ENCODE measurements at places on chromosomes 16 and 17.

DNA sequence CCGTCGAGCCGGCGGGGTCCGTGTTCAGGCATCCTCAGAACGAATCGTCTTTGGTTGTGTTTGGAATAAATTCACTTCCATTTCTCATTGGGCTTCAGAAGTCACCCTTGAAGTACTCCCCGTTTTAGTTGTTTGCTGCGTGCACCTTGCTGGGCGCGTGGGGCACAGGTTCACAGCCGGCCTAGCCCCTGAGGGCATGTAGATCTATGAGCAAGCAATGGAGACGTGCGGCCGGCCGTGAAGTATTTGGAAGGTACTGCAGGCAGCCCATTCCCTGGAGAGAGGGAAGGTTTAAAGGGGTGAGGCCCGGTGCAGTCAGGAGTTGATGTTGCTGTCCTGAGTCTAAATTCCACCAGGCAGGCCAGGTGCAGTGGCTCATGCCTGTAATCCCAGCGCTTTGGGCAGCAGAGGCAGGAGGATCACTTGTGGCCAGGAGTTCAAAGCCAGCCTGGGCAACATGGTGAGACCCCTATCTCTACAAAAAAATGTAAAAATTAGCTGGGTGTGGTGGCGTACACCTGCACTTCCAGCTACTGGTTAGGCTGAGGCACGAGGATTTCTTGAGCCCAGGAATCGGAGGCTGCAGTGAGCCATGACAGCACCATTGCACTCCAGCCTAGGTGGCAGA, 714 bp downstream of the ACSF3 start:
- DNase-seq, result no peak

- DNase-seq, result no peak
These were observed 1.9 kb upstream of the HOXB5 start for GRCh38 chr17:48595278-48595999.

DNA sequence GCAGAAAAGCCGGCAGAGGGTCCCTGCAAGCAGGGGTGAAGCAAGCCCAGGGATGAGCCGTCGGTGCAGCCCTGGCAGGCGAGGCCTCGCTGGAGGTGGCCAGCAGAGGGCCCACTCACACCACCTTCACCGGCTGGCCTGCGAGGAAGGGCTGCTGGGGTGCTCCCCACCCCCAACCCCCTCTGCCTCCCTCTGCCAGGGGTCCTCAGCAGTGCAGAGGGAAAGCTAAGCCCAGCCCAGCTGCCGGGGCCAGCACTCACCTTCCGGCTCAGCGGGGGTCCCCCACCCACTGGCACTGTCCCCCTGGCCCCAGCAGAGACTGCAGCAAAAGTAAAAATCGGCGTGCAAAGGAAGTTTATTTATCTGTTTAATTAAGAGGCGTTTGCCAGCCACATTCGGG, 113.4 kb downstream of the ENGASE start:
- DNase-seq, result peak; percentile 37

DNA sequence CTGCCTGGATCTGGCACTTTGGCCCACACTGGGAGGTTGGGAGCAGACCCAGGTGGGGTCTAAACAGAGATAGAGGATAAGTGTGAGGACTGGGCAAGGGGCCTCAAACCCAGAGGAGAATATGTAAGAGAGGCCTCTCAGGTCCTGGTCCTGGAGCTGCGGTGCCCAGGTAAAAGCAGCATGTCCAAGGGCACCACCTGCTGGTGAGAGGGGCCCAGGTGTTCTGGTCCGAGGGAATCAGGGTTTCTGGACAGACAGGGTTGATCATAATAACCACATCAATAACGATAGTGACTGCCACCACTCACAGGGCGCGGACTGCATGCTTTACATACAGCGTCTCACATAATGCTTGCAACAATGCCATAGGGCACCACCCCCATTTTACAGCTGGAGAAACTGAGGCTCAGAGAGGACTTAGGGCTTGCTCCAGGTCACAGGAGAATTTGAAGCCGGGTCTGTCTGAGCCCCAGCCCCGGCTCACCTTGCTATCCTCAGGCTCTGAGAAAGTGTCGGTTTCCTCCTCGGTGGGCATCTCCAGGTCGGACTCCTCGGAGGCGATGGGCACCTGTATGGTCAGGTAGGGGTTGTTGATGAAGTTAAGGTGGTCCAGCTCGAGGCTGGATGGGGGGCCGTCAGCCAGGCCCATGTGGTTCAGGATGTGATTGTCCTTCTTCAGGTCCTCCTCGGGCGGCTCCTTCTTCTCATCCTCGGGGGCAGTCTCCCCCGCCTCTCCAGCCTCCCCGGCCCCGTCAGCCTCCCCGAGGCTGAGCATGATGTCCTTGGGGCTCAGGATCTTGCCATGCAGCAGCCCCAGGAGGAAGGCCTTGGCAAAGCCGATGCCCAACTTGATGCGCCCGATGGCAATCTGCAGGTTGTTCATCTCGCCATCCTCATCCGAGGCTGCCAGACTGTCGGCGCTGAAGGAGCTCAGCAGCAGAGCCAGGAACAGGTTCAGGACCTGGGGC, 19.1 kb upstream of the CD79B start:
- no peak for DNase-seq

DNA sequence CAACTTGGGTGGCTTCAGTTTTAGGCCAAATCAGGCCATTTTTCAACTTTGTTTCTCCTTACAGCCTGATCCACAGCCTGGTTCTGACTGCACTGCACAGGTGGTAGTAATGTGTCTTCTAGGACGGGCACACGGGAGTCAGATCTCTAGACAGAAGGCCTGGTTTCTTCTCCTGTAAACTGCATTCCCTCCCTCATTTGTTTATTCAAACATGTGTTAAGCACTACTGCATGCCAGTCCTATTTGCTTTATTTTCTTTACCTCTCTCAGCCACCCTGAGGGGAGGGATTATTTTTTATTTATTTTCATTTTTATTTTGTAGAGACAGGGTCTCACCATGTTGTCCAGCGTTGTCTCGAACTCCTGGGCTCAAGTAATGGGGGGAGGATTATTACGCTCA, 6.3 kb upstream of the KSR1 start:
- DNase-seq, result no peak

DNA sequence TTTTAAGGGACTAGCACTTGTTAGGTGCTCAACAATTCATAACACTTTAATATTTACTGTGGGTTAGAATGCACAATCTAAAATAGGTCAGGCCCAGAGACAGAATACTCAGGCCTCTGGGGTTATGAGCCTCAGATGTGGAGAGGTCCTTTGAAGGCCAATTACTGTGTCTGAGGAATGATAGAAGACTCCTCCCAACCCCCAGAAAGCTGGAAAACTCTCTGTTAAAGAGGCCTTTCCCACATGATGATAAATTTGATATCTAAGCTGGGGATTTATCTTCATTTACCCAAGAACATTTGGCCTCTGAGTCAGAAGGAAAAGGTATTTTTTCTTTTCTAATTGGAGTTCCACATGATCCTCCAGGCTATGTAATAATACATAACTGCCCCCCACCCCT, 41.1 kb upstream of the MMD start:
- no peak for DNase-seq

DNA sequence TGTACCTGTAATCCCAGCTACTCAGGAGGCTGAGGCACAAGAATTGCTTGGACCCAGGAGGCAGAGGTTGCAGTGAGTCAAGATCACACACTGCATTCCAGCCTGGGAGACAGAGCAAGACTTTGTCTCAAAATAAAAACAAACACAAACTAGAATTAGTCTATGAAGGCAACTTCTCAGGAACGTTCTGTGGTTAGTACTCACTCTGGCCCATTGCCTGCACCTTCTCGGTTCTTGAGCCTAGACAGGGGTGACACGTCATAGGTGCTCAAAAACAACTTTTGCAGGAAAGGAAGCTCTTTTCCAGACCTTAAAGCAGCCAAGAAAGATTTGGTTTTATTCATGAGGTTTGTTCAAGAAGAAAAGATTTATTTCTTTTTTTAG, 22.3 kb upstream of the CNOT1 start:
- no peak for DNase-seq

DNA sequence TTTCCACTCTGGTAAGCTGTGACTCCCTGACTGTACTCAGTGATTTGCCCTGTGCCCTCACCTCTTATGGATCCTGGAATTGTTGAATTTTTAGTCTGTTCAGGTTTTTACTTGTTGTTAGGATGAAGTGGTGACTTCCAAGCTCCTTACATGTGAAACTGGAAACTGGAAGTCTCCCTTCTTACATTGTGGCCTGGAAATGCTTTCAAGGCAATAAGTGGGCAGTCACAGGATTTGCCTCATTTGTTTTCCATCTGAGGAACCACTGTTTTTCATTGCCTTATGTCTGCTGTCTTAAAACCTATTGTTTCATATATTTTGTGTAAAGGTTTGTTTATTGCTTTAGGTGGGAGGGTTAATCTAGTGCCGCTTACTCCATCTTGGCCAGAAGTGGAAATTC, 155.8 kb downstream of the CYB561 start:
- DNase-seq, result no peak

DNA sequence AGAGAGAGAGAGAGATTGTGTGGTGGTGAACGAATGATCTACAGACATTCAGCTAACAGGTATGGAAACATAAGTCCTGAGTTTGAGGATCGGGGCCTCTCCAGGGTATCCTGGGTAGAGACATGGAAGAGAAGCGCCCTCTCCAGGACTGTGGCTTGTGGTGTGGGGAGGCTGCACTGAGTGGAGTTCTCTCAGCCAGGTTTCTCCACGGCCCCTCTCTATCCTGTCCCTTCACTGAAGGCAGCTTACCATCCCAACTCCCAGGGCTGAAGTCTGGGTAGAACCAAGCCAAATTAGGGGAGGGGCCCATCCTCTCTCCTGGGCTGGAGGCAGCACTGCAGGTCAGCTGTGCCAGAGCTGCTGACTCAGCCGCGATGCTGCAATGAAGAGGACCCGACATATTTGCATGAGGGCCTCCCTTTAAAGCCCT, 6.2 kb downstream of the C1QL1 start:
- DNase-seq, result no peak

- DNase-seq, result no peak
These were observed 147.4 kb upstream of the TBX2 start for GRCh38 chr17:61251939-61252865.

GRCh38 chr17:73191443-73192205, 1.2 kb upstream of the COG1 start:
- DNase-seq, result peak; percentile 81

DNA sequence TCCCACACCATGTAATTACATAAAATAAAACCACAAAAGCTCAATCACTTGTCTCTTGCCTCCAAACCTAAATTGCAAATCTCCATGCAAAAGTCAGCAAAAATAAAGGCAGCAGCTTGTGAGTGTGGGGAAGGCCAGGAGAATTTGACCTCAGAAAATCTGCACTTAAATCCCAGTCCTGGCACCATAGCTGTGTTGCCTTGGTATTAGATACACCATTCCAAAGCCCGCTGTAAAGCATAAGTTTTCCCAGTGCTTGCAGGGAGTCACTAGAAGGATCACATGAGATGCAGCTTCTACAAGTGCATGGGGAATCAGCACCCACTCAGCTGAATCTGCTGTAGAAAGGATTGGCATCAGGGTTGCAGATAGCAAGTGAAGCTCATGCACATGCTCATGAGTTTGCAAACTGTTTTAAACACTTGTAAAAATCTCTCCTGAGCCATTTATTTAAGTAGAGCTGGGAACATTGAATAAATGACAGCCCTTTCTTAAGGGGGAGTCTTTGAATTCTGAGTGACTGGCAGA, 495.0 kb upstream of the HSBP1 start:
- no peak for DNase-seq

- DNase-seq, result peak; percentile 24
These were observed 242.0 kb downstream of the FTO start for GRCh38 chr16:53945996-53946395.

GRCh38 chr17:71102777-71103176, 933.4 kb downstream of the KCNJ2 start:
- DNase-seq, result peak; percentile 2

DNA sequence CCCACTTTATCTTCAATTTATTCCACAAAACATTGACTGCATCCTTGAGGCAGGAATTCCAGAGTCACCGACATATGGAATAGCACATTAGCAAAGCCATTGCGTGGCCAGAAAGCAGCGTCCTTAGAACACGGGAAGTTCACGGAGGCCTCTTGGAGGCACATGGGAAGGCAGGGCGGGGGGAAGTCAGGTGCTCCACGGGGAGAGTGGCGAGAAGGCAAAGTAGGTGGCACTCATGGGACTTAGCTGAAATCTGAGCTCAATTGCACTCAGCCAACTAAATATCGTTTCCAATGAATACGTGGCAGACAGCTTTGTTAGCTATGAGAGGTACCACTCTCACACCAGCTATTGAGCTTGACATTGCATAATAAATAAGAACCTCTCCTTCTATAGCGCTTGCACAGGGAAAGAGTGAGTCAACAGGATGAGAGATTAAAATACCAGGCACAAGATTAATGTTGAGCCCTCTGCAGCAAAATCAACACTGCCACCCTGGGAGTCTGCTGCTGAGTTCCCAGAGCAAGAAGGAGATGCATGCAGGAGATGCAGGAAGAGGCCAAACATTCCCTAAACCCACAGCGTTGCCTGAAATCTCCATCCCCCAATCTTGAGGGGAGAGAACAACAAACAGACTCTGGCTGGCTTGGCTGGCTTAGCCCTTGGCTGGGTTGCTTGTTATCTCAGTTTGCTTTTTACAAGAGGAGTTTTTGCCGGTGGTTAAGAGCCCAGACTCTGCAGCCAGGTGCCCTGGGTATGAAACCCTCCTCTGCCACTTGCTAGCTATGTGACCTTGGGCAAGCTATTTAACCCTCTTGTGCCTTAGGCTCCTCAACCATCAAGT, 28.8 kb downstream of the ABCC12 start:
- DNase-seq, result peak; percentile 34

GRCh38 chr16:15035163-15035729, 20.6 kb downstream of the NTAN1 start:
- DNase-seq, result no peak

DNA sequence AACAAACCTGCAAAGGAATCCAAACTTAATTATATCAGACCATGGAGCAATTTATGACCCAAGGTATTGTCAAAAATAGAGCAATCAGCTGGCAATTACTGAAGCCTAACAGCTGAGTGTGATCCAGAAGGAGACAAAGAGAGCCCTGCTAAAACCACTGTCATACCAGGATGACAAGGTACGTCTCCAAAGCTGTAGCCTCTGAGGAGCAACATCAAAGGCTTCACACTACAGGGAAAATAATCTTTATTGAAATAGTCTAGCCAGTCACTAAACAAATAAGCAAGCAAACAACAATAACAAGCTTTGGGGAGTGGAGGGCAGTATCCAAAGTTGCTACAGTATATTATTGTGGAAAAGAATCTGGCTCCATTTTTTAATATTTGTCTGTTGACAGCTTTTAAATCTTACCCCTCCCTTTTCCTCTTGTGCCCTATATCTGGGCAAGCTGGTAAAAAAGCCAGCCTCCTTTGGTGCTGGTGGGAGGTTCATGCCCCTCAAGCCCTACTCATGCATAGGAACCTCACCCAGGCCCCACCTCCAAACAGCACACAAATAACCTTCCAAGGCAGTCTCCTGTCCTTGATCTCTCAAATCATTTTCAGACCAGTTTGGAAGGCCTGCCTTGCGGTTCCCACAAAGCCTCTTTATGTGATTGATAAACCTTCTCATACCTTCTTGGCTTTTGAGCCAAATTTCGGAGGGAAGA, 73.7 kb downstream of the ITFG1 start:
- no peak for DNase-seq
